ENCODE measurements at places on chromosomes 2 and 18.

DNA sequence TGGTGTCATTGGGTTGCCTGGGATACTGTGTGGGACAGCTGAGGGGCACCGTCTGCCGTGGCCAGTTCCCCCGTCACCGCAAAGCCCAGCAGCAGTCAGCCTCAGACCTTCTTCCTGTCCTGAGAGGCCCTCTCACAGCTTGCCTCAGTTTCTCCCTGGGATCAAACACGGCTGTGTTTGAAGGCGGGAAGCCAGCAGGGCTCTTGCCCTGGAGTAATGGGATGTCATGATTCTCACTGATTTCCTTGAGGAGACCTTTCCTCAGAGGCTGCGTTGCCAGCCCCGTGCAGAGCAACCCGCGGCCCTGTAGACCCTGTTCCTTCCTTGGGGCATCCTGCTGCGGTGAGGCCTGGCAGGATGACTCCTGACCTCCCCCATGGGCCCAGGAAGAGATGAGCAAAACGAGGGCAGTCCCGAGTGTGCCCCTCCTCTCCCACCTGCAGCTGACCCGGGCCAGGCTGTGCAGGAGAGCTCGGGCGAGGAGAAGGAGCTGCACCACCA, 13.9 kb upstream of the NFATC1 start:
- no peak for DNase-seq

DNA sequence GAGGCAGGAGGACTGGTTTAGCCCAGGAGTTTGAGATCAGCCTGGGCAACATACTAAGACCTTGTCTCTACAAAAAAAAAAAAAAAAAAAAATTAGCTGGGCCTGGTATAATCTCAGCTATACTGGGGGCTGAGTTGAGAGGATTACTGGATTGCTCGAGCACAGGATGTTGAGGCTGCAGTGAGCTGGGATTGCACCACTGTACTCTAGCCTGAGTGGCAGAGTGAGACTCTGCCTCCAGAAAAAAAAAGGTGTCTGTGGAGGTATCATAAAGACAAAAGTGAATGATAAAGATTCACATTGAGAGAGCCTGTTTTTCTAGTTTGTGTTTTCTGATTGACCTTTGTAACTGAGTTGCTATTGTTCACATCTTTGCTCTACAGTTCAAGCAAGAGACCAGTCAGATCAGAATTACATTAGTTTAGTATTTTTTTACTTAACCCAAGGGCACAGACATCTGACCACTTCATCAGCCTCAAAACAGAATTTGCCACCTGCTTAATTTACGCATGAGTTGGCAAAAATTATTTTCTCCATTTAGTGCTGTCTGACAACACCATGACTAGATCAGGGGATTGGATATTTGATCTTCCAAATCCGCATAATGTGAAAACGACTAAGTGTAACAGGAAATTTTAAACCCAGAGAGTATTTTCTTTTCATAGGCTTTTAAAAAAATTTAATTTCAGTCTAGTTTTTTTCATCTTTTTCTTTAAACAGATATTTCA, 271.0 kb downstream of the TGIF1 start:
- no peak for DNase-seq

DNA sequence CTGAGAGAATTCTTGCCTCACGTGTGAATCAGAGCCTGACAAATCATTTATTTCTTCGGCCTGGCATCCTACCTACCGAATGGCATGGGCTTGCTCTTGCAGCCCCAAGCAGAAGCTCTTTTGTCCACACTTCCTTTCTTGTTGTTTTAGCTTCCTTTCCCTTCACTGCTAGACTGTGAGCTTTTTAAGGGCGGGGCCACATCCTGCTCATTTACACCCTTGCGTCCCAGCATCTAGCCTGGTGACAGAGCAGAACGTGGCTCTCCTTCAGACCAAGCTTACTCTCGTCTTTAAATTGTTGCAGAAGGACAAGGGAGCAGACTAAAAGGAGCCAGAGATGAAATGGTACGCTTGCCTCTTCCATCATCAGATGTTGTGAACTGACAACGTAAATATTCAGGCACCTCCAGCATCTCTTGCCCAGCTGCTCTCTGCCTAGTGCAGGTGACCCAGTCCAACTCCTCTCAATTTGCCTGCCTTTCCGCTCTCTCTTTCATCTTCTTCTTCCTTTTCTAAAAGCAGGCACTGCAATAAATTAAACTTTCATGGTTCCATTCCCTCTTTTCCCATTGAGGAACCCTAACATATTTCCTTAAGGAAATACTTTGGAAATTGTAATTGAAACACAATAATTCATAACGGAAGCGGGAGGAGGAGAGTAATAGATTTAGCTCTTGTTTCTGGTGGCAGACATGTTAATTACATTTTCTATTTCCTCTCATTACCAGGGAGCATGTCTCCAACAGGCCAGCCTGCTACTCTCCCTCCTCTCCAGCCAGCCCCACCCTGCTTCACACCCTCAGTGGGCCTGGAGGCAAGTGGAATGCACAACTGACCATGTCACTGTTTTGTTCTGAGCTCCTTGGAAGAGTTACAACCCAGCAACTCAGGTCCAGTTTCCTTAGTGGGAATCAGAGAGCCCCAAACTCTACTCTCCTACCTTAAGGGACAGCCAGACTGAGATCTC, 228.1 kb upstream of the TRIB2 start:
- DNase-seq: no peak

DNA sequence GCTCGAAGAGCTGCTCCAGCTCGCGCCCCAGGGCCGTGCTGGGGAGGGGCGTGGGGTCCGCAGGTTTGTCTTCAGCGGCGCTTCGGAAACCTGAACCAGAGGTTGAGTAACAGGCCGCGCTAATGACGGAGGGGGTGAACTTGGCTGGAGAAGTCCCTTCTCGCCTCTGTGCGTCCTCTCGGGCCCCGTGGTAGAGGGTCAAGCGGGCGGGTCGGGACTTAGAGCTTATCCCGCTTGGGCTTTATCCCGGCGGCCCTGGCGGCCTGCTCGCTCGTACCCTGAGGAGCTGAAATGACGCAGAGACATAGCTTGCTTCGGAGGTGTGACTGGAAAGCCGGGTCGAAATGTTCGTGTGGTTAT, 479 bp downstream of the RNMT start:
- DNase-seq: peak; percentile 20

- no peak for DNase-seq
Observed at GRCh38 chr2:226407135-226407534, 392.5 kb downstream of the IRS1 start.

GRCh38 chr2:239339726-239340601, 60.9 kb downstream of the HDAC4 start:
- no peak for DNase-seq

DNA sequence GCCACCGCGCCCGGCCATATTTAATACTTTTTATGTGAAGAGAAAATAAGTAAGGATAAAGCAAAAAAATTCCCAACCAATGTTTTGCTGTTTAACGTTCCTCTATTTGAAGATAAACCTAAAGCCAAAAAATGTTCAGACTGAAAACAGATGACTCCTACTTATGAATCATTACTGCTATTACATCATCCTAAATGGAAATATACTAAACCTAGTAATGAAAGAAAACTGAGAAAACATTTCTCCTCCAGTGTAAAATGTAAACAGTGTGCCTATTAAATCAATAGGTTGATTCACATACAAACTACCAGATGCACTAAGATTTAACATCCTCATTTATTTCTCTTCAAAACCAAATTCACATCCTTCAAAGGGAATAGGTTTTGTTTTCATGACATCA, 43.5 kb downstream of the CWC22 start:
- no peak for DNase-seq

- DNase-seq: no peak
Observed at GRCh38 chr2:190452433-190452832, 44.3 kb downstream of the MFSD6 start.

DNA sequence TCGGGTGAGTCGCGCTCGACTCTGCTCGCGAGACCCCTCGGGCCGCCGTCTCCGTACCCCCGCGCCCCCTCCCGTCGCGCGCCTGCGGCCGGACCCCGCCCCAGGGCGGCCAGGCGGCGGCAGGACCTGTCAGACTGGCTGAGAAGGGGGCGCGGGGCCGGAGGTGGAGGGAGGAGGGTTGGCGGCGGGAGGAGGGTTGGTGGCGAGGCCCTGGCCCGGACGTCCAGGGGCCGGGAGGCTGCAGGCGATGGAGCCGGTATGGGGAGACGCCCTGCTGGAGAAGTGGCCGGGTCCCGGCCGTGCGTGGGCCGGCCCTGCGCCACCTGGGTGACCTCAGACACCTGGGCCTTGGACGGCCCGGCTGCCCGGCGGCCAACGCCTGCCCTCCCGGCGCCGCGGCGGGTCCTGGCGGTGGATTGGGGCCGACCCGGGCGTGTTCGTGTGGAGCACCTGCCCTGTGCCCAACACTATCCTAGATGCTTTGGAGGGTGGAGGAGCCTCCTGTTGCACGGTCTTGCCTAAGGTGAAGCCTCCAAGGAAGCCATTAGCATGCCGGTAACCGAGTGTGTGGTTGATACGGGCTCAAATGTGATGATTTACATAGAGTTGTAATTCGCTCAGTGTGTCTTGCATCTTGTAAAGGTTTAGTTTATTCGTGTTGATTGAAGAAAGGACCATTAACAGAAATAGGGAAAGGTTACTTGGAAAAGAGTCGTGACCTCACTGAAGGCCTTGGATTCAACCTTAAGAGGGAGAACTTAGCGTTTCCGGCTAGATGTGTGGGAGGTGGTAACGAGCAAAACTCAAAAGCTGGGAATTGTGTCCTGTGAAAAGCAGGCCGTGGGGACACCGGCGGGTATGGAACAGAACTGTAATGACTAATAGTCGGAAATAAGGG, 550 bp downstream of the MYL12B start:
- DNase-seq: no peak

GRCh38 chr2:233796254-233796653, 18.1 kb downstream of the MROH2A start:
- no peak for DNase-seq

DNA sequence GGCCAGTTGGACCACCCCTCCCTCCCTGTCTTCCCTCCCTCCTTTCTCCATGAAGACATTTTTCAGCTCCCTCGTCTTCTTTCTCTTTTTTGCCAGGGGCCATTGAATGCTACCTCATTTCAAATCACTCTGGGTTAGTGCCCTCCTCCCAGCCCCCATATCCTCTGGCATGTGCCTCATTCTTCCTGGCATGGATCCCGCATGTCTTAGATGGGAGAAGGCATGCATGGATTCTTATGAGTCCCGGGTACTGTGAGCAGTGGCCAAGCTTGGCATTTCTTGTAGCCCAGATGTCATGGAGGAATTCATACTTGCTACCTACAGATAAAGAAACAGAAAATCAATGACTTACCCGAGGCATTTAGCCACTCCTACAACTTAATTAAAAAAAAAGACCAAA, 9.0 kb upstream of the HAAO start:
- no peak for DNase-seq

DNA sequence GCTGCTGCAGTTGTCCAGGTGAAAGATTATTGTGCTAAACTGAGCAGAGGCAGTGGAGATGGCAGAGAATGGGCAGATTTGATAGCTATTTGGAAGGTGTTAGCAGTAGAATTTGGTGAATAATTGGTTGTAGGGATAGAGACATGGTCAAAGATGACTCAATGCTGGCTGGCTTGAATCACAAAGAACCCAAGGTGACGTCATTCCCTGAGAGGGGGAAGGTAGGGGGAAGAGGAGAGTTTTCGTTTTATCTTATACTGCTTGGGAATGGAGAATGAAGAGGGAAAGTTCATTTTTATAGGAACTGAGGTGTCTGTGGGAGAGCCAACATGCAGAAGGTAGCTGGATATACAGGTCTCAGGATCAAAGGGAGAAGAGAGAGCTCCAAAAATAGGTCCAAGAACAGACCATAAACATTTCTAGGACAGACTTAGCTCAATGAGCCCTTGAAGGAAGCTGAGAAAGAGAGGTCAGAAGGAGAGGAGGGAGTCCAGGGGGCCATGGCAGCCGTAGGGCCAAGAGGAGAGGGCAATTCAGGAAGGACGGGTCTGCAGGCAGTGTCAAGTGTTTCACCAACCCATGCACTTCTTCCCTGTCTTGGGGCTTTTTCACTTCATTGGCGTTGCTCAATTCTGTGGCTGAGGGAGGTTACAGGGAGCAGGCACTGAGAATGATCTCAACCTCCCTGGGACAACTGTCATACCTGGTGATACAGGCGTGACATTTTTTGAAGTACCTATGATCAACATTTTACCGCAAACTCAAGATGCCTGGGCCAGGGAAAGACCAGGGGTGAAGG, 281.3 kb downstream of the TDRD15 start:
- DNase-seq: no peak

DNA sequence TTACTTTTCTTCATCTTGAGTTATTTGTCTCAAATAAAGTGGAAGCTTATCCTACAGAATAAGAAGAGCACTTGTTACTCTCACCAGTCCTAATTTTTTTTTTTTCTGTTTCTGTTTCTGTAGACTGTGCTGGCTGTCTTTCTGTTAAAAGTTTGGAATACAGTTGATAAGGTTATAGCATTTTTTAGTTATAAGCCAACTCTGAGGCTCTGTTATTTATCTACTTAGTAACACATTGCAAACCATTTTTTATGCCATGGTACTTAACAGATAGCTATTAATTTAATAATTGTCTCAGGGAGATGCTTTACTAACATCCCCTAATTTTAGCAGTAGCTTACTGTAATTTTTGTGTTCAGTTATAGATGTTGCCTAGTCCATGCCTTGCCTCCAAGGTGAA, 37.9 kb downstream of the CREB1 start:
- DNase-seq: no peak

GRCh38 chr18:33906046-33906445, 318.7 kb downstream of the NOL4 start:
- DNase-seq: no peak

GRCh38 chr18:37390687-37391086, 174.9 kb downstream of the CELF4 start:
- DNase-seq: no peak

GRCh38 chr18:79869591-79870300, 72.0 kb downstream of the KCNG2 start:
- no peak for DNase-seq

- DNase-seq: no peak
Observed at GRCh38 chr2:64975232-64975821, 13.9 kb upstream of the SLC1A4 start.

DNA sequence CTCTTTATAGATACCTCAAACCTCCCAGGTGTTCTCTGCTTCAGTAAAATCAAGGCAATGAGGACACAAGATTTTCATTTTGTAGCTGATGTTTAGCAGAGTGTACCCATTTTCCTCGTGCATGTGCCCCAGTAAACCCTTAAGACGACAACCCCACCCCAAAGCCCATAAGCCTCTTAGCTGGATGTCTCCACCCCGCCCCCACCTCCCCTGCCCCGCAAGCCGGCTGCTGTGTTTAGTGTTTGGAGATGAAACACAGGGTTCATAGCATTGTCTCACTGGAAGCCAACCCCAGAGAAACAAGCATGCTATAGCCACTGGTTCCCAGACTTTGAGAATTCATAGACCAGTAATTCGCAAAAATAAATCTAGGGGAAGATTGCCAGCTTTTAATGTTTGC, 5.8 kb upstream of the SAG start:
- no peak for DNase-seq

All from 8988T (cell line).